ENCODE measurements at places on chromosomes 16 and 17.
A peak's percentile ranks its signal among the peaks of the same experiment; 100 is the strongest.

GRCh38 chr17:34580685-34581445, 1.5 kb downstream of the TMEM132E start:
- no peak for DNase-seq

GRCh38 chr17:31842195-31843069, 16.6 kb downstream of the COPRS start:
- peak; percentile 80 for DNase-seq

GRCh38 chr16:66039793-66040192, 326.7 kb upstream of the CDH5 start:
- no peak for DNase-seq

DNA sequence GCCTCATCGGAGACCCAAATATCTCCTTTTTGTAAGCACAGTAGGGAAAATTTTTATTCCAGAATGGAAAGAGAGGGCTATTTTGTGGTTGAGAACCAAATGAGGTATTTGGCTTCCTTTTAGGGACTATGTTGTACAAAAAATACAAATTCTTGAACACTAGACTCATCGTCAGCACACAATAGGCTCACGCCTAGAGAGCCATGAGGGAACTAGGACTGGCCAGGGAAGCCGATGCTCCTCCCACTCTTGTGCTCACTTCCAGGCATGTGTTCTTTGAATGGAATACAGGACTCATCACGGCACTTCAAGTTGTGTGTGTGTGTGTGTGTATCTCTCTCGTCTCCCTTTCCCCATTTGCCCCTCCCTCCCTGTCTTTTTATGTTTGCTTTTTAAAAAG, 17.8 kb upstream of the BLMH start:
- DNase-seq, result peak; percentile 65

- DNase-seq, result peak; percentile 96
Measured at GRCh38 chr16:65069065-65069464, 52.8 kb downstream of the CDH11 start.

DNA sequence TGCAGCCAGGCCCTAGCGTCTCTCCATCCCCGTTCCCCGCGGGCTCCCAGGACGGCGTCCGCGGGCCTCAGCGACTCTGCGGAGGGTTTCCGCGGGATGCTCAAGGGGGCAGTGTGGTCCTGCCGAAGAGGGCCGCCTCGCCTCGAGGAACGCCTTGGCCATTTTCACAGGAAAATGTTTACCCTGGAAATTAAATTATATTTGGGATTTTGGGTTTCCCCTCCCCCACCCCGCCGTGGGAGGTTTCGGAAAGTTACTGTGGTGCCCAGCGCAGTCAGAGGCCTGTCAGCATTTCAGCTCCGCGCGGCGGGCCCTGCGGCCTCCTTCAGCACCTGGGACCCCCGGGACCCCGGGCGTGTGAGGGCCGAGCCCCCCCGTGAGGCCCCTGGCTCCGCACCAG, 94.5 kb downstream of the PCTP start:
- DNase-seq, result peak; percentile 27

- DNase-seq, result no peak
Measured at GRCh38 chr17:19706791-19707727, 9.3 kb downstream of the SLC47A2 start.
